ENCODE measurements at places on chromosomes 3 and 15.

DNA sequence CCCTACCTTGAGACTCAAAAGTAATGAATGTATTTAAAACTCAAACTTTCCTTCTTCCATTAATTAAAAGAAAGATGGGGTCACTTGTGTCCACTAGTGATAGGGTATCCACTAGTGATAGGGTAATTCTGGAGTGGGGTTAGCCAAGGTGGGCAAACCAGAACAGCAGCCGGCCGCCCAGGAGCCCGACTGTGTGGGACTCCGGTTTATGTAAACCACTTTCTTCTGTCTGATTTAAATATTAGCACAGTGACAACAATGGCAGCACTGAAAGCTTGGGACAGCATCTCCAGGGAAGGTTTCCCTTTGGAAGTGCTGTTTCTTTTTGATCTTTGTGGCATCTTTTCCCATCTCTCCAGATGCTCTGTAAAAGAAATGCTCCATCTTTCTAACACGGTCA is 722 bp downstream of the MYZAP start:
- DNase-seq, result no peak

GRCh38 chr15:31081588-31082250 is 19.8 kb downstream of the TRPM1 start:
- no peak for DNase-seq

- no peak for DNase-seq
Observed at GRCh38 chr3:37200141-37200540, 25.8 kb upstream of the LRRFIP2 start.

GRCh38 chr3:44939581-44940036 is 36.4 kb downstream of the ZDHHC3 start:
- DNase-seq, result no peak

DNA sequence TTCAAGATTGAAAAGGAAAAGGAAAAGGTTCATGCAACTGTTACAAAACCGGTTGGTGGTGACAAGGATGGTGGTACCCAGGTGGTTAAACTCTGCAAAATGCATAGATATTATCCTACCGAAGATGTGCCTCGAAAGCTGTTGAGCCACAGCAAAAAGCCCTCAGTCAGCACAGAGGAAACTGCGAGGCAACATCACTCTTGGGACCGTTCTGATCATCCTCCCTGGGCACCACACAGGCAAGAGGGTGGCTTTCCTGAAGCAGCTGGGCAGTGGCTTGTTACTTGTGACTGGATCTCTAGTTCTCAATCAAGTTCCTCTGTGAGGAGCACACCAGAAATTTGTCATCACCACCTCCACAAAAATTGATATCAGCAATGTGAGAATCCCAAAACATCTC is 86.9 kb downstream of the PLCH1 start:
- no peak for DNase-seq

Measured in T-helper 2 cell treated with Interferon-gamma antibody and Interleukin-4, amounts not matched to agents 5 μg/mL and 100 μg/mL, for 36 hours (primary cell).